EH (cell line): ENCODE measurements at places on chromosomes 16 and 17.

GRCh38 chr17:63293323-63294075, 152.6 kb downstream of the CYB561 start:
- DNase-seq, result peak; percentile 85

GRCh38 chr17:77427391-77427991, 286.7 kb downstream of the SEC14L1 start:
- peak; percentile 88 for DNase-seq

- DNase-seq, result no peak
Measured at GRCh38 chr16:66155933-66156332, 210.6 kb upstream of the CDH5 start.

DNA sequence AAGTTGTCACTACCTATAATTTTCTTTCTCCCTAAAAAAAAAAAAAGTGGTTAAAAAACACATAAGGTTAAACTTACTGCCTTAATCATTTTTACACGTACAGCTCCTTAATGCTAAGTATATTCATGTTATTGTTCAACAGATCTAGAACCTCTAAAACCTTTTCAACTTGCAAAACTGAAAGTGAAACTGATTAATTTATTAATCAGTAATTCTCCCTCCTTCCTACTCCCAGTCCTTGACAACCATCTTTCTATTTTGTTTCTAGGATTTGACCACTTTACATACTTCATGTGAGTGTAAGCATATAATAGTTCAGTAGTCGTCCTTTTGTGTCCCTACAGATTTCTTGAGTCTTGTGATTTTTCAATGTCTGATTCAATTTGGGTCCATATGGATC, 251.4 kb upstream of the KIF2B start:
- DNase-seq, result no peak

DNA sequence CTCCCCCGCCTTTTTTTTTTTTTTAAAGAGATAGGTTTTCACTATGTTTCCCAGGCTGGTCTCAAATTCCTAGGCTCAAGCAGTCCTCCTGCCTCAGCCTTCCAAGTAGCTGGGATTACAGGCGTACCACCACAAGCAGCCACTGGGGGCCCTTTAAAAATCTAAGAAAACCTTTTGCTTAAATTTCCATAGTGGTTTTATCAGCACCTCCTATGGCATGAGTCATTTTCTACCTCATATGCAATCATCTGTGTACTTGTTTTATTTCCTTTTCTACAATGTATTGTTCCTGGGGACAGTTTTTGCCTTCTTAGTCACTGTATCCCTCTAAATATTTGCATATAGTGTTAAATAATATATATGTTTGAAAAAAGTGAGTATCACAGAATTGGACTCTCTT, 29.2 kb downstream of the GNA13 start:
- peak; percentile 66 for DNase-seq

DNA sequence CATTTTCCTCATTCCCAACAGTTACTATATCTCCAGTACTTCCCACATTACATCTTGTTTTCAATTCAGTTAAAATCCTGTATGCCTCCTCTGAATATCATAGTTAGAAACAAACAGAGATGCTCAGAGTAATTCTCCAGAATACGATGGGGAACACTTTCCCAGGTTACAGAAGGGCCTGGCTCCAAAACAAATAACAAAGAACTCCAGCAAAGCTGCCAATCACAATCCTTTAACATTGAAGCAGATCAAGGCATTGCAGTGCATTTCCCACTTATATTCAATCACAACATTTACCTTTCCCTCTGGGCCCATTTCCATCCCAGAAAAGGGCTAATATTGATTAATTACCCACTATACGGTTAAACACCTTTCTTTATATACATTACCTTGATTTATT, 29.4 kb upstream of the PMFBP1 start:
- DNase-seq, result no peak

- no peak for DNase-seq
Measured at GRCh38 chr17:11991461-11991860, 5.8 kb downstream of the ZNF18 start.

GRCh38 chr17:59428916-59429485, 97.5 kb downstream of the YPEL2 start:
- no peak for DNase-seq

GRCh38 chr16:87720446-87720845, 45.3 kb downstream of the KLHDC4 start:
- DNase-seq, result no peak

- no peak for DNase-seq
Measured at GRCh38 chr16:10678655-10679054, 16.1 kb downstream of the TEKT5 start.

- DNase-seq, result peak; percentile 49
Measured at GRCh38 chr17:47844814-47845715, 4.0 kb upstream of the SCRN2 start.

DNA sequence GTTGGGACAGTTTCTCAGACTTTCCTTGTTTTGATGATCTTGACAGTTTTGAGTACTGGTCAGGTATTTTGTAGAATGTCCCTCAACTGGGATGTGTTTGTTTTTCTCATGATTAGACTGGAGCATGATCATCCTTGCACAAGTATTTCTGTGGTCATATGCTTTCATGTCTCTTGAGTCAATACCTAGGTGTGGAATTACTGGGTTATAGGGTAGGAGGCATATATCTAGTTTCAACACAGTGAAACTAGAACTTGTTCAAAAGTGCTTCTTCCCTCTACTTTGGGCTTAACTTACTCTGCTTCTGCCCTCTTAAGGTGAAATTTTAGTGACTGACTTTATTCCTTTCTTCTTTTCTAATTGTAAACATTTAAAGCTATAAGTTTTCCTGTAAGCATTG, 30.1 kb downstream of the IKZF3 start:
- DNase-seq, result no peak

- peak; percentile 100 for DNase-seq
Measured at GRCh38 chr17:75784473-75785015, at the start of gene UNK. UNK (plus strand) TSS chr17:75784806; CDS start chr17:75784881, 75 bp downstream.
